ENCODE measurements at places on chromosomes 3 and 15.

- peak; percentile 54 for DNase-seq
Measured at GRCh38 chr3:73405853-73406252, 218.9 kb downstream of the PDZRN3 start.

- no peak for DNase-seq
Measured at GRCh38 chr3:195794708-195795107, 17.0 kb downstream of the MUC4 start.

DNA sequence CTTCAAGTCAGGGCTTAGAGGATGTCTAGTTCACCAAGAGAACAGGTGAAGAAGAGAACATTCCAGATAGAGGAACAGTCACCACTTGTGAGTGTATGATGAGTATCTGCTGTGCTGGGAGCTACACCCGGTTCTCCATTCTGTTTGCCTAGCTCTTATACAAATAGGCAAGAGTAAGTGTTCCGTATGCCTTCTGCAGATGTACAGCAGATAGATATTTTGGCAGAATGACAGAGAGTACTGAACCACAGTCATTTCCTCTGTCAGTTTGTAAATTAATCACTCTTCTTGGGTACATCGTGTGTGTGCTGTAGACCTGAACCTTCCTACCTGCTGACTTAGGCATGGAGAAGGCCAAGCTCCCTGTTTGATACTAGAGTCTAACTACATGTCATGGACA, 108.3 kb upstream of the CTDSPL start:
- no peak for DNase-seq

- no peak for DNase-seq
Measured at GRCh38 chr3:194246709-194247349, 104.3 kb downstream of the CPN2 start.

- DNase-seq = peak; percentile 61
Measured at GRCh38 chr15:82079736-82080135, 33.9 kb upstream of the MEX3B start.

GRCh38 chr3:23762759-23763477, 42.8 kb upstream of the UBE2E1 start:
- DNase-seq = no peak

- DNase-seq = no peak
Measured at GRCh38 chr3:110708156-110708555, 363.5 kb upstream of the NECTIN3 start.

DNA sequence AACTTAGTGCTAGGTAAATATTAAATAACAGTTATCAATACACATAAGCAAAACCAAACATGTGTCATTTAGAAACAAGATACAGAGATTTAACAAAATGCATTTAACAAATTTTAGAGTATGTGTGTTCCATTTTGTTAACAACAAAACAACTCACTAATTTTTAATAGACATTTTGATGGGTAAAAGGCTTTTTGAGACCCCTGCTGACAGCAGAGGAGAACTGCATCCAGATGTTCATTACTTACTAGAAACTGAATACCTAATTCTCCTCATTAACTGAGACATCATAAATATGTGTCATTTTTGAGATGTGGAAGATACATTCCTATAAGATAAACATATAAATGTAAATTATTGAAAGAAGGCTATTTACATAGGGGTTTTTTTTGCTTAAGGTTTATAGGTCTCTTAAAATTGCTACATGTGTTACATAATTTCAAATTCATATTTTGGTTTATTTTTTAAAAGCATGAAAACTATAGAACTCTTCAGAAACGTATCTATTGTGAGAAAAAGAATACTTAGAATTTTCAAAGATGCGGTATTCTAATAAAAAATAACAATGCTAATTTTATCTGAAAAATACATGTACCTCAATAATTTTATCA, 1009.8 kb downstream of the TUSC7 start:
- DNase-seq = no peak

DNA sequence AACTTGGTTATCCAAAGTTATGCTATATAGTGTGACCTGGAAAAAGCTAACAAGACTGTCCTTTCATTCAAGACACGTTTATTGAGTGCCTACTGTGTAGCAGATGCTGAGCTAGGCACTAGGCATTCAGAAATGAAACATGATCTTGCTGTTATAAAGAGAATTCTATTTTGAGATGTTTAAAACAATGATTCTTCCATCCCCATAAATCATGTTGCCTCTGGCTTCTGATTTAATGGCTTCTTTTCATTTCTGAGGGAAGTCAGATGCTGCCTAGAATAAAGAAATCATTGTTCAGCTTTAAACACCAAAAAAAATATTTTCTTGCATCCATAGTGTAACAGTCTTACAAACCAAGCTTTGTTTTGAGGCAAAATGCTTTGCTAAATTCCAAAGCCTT, 620.9 kb upstream of the UBE2E2 start:
- DNase-seq = no peak

GRCh38 chr3:125156456-125156855, 56.1 kb downstream of the SLC12A8 start:
- no peak for DNase-seq

GRCh38 chr3:140834266-140835037, 107.2 kb upstream of the SLC25A36 start:
- DNase-seq = no peak

DNA sequence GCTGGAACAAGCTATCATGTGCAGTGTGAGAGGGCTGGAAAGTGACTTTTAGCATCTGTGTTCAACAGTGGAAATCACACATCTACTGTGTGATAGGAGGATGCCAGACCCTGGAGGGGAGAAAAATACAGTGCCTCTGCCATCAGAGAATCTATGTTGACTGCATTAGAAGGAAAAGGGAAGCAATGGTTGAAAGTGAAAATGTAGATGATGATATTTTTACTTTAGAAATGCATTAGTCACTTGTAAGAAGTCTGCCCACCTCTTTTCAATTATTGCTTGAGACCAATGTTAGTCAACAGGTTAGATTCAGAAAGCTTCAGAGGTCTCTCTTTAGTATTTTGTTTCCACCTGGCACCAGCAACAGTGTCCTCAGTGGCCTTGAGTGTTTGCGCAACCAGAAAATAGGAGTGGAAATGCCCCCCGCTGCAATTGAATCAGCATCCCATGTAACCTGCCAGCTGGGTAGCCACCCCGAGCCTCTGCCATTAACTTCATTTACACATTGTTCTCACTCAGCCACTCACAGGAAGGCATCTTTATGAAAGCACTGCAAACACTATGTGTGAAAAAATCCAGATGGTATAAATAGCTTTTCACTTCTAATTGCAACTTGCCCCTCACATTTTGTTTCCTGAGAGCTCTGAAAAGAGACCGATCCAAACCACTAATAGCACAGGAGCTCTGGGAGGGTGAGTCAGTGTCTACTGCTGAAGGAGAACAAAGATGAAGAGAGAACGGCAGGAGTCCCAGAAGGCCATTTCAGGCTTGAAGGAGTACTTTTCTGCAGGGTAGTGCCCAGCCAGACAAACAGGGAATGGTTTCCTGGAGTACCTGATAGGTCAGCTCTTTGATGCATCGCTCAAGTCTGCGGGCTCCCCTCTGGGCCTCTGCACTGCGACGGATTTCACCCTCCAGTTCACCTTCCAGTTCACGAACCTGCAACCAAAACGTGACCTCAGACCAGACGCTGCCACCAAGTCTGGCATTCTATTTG, 92.1 kb downstream of the HHLA2 start:
- DNase-seq = no peak

GRCh38 chr15:80507638-80508316, 103.6 kb downstream of the ARNT2 start:
- peak; percentile 99 for DNase-seq

DNA sequence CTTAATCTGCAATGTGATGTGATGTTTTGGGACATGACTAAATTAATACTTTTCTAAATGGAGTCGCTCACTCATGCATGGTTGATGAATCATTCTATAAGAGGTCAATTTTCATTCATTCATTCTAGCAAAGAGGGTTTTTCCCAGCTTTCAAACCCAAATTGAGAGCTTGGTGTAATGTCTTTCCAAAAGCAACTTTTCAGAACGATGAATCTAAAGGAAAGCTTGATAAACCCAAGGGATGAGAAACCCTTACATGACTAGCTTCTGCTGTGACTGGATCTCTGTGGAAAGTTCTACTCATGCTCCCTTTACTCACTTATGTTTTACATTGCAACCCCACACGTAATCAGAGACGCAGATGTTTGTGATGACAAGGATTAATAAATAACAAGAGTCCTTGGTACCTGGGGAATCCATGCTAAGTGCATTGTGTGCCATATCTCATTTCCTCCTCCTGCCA, 47.7 kb downstream of the PDZRN3 start:
- DNase-seq = no peak

- DNase-seq = no peak
Measured at GRCh38 chr15:38058596-38059075, 124.2 kb downstream of the TMCO5A start.

- DNase-seq = no peak
Measured at GRCh38 chr3:42680271-42680670, 5.1 kb upstream of the KLHL40 start.

DNA sequence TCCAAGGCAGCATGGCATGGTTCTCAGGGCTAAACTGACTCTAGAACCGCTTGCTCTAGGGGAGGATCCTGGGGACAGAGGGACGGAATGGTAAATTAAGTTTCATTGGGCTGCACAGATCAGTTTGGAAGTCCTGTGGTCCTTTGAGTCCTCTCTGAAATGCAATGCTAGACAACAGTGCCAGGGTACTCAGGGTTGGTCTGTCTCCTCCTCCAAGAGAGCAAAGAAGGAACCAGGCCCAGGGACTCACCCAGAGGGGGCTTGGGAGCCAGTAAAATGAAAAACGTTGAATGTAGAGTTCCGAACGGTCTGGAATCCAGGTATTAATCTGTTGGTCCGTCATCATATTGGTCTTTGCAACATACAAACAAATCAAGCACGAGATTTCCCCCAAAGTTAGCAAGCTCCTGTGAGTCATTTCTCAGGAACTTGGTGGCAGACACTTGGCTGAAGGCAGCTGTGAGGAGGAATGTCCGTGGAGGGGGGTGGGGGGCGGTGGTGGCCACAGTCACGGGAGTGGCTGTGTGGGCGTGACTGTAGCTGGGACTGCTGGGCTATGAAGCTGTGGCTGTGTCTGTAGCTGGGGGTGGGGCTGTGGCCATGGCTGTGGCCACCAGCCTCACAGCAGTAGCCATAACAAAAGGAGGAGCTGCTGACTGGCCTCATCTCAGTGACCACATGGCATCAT, 361.0 kb downstream of the SHQ1 start:
- DNase-seq = peak; percentile 72

- DNase-seq = no peak
Measured at GRCh38 chr3:139797724-139798343, 120.1 kb upstream of the NMNAT3 start.

- no peak for DNase-seq
Measured at GRCh38 chr15:70299931-70300869, 202.5 kb upstream of the TLE3 start.

GRCh38 chr15:67136802-67137201, 71.4 kb downstream of the SMAD3 start:
- no peak for DNase-seq

- no peak for DNase-seq
Measured at GRCh38 chr15:67840749-67841512, 1.1 kb upstream of the RNU6-1 start.
